GM12864 (cell line): ENCODE measurements at places on chromosomes 5 and 9.

DNA sequence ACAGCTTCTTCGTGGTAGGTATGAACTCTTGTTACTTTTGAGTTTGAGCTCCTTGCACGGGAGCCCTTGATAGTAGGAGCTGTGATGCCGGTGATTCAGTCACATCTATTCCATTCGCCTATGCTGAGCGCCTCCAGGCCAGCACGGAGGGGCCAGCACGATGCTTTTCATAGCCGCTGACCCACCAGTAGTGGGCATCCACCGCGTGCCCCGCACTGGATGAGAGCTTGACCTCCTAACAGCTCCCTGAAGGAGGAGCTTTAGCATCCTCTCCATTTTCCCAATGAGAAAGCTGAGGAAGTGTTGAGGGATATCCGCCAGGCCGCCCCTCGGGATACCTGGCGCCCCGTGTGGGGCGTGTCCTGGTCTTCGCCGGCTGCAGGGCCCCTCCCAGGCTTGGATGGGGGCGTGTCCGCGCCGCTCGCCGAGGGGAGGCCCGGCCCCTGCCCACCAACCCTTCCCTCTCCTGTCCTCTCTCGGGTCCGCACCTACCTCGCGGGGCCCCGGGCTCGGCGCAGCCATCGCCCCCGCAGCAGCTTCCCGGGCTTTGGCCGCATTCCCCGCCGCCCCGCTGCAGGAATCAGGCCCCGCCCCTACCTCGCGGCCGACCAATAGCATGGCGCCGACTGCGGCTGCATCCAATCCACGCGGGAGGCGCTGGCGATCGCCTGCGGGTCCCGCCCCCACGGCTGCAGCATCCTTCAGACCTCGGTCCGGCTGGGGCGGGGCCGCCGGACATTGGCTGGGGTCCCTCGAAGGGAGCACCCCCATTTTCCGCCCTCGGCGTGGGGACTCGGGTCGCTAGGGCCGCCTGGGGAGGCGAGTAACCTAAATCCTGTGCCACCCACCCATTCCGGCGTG, at the start of gene PIP5KL1:
TSS of gene PIP5KL1 (minus strand) at position 547 of the 861 bp plus-strand sequence. CDS start at position 522, 25 bp downstream.
- no peak for DNase-seq

- DNase-seq = no peak
Observed at GRCh38 chr5:151742870-151743294, 15.5 kb downstream of the ATOX1 start.

DNA sequence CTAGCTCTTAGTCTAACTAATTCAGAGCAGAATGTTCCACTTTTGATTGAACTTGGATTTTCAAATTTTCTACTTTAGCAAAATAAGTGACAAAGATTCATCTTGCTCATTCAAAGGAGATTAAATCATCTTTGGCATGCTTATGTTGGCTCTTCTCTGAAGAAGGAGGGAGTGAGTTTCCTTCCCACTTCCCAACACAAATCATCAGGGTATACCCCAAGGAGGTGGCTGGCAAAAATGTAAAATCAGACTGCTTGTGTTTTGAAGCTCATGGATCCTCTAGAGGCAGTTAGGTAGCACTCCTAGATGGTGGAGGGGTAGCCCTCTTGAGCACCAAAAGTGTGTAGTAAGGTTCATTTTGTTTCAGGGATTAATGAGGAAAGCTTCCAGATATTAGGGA, 343.1 kb downstream of the OSTF1 start:
- no peak for DNase-seq

GRCh38 chr9:112575107-112575506, 88.5 kb downstream of the KIAA1958 start:
- DNase-seq = no peak

- DNase-seq = no peak
Observed at GRCh38 chr5:12269164-12269563, 364.9 kb upstream of the CTNND2 start.

DNA sequence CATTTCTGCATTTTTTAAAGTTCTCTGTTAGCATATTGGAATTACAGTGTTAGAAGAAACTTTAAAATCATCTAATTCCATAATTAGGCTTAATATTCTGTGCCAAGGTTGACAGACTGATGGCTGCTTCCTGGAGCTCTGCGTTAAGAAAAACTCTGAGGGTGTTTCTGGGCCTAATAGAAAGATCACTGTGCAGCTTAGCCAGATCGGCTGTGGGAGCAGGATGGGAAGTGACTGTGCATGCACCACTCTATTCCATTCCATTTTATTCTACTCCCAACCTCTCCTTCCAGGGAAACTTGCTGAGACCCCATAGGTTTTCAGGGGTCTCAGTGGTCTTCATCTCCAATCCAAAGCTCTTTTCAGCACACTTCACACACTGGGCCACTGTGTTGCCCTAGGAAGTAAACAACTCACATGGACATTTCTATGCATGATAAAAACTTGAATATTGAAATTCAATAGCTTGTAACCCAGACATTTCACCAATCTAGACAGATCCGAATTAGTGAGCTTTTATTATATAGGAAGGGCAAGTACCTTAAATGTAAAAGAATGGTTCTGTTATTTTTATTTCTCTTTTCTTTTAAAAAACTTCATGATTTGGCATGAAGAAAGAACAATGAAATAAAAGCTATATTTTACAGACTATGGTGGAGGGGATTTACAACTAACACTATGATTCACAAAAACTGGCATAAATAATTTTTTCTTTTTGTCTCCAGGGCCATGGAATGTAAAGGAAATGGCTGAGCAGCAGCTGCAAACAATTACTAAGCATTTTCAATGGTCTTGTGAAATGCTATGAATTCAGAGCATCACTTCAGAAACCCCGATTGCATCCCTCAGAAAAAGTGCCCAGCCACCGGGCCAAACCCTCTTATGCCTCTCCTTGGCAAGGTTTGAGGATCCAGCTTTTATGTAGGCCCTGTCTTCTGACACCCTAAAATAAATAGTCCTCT, 51.4 kb upstream of the DAB2 start:
- no peak for DNase-seq

DNA sequence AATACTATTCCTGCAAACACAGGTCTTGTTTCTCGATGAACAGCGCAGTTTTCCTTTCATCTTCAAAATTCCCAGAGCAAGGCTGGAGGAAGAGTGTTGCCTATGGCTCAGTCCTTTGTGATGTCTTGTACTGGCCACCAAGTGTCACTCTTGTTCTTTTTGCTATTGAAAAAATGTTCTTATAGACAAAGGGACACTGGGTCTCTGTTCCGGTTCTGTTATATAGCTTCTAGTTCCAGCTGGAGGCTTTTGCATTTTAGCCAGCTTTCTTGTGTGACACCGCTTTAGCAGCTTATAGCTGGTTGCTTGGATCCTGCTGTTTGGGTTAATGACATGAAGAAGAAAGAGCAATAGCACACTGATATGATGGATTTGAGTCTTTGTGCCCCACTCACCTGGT, 343.7 kb upstream of the KCNN2 start:
- DNase-seq = no peak

- no peak for DNase-seq
Observed at GRCh38 chr9:138037140-138037539, 159.6 kb downstream of the CACNA1B start.

GRCh38 chr5:170248172-170248930, 15.6 kb downstream of the C5orf58 start:
- DNase-seq = no peak

DNA sequence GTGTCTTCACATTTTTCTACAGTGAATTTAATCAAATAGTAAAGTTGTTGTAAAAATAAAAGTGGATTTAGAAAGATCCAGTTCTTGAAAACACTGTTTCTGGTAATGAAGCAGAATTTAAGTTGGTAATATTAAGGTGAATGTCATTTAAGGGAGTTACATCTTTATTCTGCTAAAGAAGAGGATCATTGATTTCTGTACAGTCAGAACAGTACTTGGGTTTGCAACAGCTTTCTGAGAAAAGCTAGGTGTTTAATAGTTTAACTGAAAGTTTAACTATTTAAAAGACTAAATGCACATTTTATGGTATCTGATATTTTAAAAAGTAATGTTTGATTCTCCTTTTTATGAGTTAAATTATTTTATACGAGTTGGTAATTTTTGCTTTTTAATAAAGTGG, 60.4 kb downstream of the MTAP start:
- no peak for DNase-seq

GRCh38 chr5:135005076-135005475, 29.0 kb downstream of the PITX1 start:
- no peak for DNase-seq

- no peak for DNase-seq
Observed at GRCh38 chr5:17878541-17878940, 244.3 kb downstream of the TAF11L14 start.

- DNase-seq = no peak
Observed at GRCh38 chr5:84301535-84301934, 83.1 kb downstream of the EDIL3 start.

- no peak for DNase-seq
Observed at GRCh38 chr5:57174128-57174889, 450 bp downstream of the GPBP1 start.

GRCh38 chr5:77797136-77797535, 21.0 kb upstream of the TBCA start:
- no peak for DNase-seq

GRCh38 chr5:136890431-136891148, 525.2 kb upstream of the TRPC7 start:
- DNase-seq = no peak

- DNase-seq = no peak
Observed at GRCh38 chr9:135353935-135354334, 125.6 kb upstream of the PPP1R26 start.

DNA sequence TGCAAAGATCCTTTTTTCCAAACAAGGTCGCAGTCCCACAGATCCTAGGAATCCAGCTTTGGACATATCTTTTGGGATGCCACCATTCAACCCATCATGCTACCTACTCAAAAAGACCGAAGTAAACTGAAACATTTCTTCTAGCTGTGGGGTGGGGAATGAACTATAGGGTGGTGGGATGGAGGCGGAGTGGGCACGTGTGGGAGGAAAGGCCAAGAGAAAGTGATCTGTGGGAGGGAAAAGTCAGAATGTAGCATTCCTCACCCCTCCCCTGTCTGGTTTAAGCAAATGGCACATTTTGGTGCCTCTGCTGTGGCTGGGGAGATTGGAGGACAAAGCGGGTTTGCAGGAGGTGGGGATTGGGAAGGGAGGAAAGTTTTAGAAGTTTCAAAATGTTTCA, 59.2 kb upstream of the IL17B start:
- no peak for DNase-seq

DNA sequence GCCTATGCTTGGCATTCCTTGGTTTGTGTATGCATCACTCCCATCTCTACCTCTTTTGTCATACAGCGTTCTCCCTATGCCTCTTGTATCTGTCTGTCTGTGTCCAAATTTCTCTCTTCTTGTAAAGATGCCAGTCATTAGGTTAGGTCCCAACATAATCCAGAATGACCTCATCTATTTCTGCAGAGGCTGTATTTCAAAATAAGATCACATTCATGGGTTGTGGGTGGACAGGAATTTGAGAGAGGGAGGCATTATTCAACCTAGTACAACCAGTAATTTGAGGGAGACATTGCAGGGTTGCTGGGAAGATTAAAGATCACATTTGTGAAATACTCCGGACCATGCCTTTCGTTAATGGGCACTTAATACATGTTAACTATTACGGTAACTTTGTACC, 155.0 kb downstream of the MAN2A1 start:
- DNase-seq = no peak

DNA sequence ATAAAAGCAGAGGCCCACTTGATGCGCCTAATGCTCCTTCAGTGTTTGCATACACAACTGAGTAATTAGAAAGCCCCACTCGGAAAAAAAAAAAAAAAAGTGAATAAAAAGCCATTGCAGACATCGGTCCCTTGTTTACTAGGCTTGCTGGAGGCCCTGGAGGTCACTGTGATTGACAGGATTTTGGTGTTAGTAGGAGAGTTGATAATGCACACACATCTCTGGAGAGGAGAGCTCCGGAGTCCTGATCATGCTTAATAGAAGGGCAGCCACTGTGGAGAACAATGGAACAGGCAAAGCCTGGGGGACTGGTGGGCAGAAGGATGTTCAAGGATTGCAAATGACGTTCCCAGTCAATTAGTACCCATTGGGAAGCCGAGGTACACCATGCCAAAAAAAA, 152.5 kb downstream of the EFNA5 start:
- DNase-seq = no peak
